ENCODE measurements at places on chromosomes 12 and 14.

GRCh38 chr12:121775501-121775900 is 18.0 kb downstream of the RHOF start:
- DNase-seq, result no peak

GRCh38 chr12:85688837-85689236 is 147.4 kb downstream of the RASSF9 start:
- DNase-seq, result no peak

DNA sequence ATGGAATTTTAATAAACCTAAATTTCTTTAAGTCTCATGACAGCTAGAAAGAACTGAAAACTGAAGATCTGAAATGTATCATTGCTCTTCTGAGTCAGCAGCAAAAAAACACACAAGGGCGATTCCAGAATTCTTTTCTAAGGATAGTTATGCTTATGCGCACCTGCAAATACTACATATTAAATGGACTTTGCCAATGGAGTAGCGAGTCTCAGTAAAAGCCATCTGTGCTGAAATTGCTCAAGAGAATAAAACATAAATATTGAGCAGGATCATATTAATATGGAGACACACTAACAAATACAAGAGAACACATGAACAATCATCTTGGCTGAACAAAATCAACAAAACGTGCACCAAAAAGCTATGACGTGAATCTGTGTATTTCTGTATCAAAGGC is 73.7 kb downstream of the CPNE8 start:
- no peak for DNase-seq

DNA sequence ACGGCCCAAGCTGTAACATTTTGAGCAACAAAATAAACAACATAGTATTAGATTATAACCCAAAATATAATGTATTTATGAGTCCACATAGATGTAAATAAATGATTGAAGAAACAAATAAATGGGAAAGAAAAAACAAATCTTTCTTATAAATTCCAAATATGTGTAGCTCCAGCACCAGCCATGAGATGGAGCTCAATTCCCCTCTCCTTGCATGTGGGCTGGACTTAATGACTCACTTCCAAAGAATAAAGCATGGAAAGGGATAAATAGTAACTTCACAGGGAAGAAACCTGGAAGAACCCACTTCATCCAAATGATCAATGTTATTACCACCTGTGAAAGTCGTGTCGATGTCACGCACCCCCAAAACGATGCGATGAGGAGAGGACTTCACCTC is 158.8 kb downstream of the RPAP3 start:
- no peak for DNase-seq

DNA sequence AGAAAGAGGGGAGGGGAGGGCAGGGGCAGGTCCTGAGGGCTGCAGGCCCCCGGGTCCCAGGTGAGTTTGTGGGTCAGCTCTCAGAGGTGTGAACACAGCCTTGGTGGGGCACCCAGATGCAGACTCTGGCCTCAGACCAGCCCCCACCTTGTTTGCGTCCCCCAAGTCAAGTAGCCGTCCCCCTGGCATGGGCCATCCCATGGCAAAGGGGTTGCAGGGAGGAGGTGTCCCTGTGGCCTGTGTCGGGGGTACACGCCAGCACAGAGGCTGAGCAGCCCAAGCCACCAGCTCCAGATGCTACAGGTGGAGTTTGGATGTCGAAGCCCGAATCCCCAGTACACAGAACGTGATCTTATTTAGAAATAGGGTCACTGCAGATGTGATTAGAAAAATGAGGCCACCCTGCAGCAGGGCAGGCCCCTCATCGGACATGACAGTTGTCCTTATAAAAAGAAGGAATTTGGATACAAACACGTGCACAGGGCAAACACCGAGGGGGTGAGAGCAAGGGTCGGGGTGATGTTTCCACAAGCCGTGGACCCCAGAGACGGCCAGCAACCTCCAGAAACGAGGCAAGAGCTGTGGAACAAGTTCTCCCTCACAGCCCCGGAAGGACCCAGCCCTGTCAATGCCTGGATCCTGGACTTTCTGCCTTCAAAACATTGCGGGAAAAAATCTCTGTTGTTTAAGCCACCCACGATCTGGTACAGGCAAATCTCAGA is 141.2 kb upstream of the C14orf180 start:
- no peak for DNase-seq

DNA sequence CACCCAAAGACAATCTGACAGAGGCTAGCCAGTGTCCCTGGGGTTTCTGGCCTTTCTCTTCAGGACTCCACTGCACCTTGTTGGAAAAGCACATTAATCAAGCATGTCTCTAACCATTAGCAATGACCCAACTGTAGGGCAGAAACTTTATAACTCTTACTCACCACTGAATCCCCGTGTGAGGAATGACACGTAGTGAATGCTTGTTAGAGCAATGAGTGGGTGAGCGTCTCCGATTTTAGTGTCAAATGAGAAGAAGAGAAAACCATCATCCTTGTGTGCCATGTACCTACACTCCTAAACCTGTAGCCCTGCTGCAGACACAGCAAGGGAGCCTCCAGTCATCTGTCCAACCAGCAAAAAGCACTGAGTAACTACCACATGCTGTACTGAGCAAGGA is 56.5 kb upstream of the GPR68 start:
- DNase-seq, result no peak

GRCh38 chr14:60204843-60205774 is 39.9 kb upstream of the DHRS7 start:
- no peak for DNase-seq

DNA sequence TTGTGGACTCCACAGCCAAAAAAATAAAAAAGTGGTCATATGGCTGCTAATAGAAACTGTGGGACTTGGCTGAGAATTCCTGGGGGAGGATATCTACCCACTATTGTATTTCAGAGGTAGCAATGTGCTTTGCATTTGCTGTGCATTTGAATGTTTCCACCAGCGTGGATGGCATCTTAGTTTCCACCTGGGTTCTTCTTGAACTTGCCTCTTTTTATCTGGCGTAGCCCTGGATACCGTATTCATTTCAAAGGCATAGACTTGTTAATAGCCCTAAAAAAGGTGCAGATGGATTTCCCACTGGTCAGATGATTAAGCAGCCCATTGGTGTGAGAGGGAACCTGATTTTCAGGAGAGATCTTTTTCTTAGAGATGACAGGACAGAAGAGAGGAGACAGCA is 1.9 kb upstream of the MYF5 start:
- no peak for DNase-seq

- DNase-seq, result no peak
These were observed 153.7 kb downstream of the PCNX1 start for GRCh38 chr14:71060825-71061455.

DNA sequence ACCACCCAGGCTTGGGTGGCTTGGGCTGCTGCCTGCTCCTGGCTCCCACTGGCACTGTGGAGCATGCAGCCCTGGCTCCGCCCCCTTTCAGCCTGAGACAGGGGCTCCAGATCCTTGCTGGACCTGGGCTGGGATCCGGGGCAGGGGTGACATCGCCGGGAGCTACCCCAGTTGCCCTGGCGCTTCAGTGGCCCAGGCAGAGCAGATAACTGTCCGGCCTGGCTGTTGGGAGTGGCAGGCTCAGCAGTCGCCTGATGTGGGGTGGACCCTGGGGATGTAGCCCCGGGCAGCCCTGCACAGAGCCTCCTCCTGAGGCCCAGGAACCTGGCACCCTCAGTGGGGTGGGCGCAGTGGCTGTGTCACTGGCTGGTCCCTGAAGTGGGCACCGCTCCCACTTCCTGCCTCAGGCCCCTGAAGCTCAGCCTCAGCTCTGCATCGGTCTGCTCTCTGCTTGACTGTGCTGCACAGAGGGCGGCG is 57.9 kb downstream of the FUT8 start:
- DNase-seq, result no peak

- DNase-seq, result no peak
These were observed 1.9 kb downstream of the ADSS1 start for GRCh38 chr14:104725772-104726548.

GRCh38 chr12:26647088-26647487 is 185.9 kb downstream of the ITPR2 start:
- DNase-seq, result no peak

DNA sequence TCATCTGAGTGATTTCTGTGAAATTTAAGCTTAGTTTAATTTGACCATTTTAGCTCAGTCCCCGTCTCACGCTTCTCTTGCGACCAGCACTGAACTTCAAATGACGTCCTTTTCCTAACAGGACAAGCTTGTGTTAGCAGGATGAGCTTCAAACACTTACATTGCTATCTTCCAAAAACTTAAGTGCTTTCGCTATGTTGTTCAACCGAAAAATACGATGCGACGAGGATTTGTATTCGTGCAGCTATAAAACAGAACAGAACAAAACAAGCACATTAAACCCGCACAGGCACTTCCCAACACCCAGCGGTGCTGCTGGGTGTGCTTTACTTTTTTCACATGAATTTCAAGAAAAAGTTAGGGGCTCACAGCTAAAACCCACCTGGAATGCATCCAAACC is 64.2 kb upstream of the DICER1 start:
- DNase-seq, result no peak

Data from activated CD4-positive, alpha-beta T cell treated with anti-CD3 and anti-CD28 coated beads, Interleukin-2, amount 50 U/mL, for 1 hour (primary cell).